ENCODE measurements at places on chromosomes 11 and 22.
A peak's percentile ranks its signal among the peaks of the same experiment; 100 is the strongest.

- no peak for DNase-seq
Measured at GRCh38 chr11:97880209-97880608, 1140.5 kb upstream of the CNTN5 start.

DNA sequence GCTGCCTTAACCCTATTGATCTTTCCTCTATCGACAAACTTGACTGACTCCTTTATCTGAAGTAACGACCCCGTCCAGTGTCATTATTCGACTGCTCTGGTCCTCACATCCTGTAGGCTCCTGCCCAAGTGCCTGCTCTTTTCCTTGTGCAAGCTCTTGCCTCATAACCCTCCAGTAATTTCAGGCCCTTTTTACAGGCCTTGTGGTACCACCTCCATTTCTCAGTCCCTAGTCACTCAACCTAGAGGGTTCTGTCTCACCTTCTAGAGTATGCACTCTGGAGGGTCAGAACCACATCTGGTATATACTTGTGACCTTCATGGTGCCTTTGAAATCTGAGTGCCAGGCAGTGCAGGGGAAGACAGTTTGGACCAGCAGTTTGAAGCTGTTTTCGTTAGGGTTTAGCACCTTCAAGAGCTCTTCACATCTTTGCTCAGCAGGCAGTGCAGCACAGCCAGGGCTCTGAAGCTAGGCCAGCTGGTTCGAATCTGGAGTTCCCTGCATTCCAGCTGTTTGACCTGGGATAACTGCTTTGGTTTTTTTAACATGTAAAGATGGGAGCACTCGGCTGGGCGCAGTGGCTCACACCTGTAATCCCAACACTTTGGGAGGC is 11.2 kb downstream of the SNRPD3 start:
- DNase-seq: no peak

- peak; percentile 18 for DNase-seq
Measured at GRCh38 chr11:32581556-32581955, 2.1 kb upstream of the EIF3M start.

DNA sequence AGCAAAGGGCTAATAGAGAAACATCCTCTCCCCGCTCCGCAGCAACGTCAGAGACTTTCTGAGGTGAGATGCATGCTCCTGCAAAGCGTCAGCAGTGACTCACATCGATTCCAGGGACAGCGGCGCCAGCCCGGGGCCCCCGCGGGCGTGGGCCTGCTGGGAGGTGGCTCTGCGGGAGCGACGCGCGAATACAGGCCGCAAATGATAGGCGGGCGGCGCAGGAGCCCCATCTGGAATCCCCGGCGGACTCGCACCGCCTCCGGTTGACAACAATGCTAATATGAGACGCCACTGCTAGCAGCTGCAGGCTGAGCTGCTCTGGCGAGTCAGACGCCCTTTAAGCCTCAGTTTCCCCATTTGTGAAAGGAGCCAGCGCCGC is 557 bp downstream of the RANGAP1 start:
- peak; percentile 62 for DNase-seq

- DNase-seq: no peak
Measured at GRCh38 chr22:25071720-25072119, 119.2 kb downstream of the KIAA1671 start.

DNA sequence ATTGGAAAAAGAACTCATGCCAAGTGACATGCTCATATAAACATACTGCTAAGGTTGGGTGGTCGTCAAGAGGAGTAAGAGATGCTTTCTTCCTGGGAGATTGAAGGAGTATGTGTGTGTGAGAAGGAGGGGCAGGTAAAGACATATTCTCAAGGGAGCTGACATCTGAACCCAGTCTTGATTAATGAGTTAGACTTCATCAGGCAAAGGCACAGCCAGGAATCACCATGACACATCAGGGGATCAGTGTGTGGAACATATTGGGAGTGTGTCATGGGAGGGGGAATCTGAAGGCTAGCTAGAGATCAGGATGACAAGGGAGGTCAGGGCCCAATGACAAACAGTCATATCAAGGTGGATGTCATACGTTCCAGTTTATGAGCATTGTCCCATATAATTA is 14.9 kb downstream of the CNTF start:
- DNase-seq: no peak

- peak; percentile 86 for DNase-seq
Measured at GRCh38 chr22:37569921-37570660, 9.8 kb downstream of the LGALS2 start.

DNA sequence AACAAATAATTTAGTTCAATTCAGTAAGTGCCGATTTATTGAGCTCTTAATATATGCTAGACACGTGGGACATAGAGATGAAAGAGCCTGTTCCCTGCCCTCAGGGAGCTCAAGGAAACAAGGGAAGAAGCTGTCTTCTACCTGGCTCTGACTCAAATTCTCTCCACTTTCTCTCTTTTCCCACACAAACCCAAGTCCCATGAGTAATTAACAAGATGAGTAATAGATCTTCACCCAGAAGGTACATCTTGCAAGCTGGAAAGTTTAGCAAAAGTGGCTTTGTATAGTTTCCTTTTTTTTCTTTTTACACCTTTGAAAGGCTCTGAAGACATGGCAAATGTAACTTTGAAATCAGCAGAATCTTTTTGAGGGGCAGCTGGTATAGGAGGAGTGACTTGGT is 48.2 kb upstream of the CHST1 start:
- no peak for DNase-seq

DNA sequence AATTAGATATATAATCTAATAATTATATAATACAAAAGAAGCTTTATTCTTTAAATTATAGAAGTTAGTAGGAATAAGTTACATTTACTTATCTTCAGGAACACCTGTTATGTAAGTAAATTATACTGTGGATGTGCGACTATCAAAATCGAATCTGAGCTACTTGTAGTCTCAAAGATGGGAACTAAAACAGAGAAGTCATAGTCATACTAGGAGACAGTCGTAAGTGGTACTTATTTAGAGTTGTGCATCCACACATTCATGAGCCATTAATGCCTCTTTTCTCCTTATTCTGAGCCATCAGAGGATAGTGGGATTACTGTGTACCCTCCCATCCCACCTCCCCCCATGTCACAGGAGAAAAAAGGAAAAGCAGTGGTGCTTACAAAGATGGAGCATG is 114.4 kb downstream of the CADM1 start:
- DNase-seq: no peak

GRCh38 chr11:134250675-134251074 is 2.5 kb downstream of the THYN1 start:
- DNase-seq: no peak

DNA sequence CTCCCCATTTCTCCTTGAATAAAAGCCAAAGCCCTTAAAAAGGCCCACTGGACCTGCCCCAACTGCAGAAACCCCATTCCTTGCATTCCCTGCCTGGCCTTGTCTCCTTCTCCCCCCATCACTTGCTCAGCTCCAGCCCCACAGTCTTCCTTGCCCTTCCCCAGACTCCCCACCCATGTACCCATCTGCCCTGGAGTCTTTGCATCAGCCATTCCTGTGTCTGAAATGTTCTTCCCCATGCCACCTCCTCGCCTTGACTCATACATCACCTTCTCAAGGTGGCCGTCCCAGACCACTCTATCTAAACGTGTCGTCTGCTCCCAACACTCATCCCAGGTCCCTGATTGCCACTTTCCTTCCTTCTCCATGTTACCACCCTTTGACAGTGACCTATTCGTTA is 77.4 kb upstream of the SHANK2 start:
- no peak for DNase-seq

- no peak for DNase-seq
Measured at GRCh38 chr22:47474464-47474863, 712.0 kb downstream of the TBC1D22A start.

DNA sequence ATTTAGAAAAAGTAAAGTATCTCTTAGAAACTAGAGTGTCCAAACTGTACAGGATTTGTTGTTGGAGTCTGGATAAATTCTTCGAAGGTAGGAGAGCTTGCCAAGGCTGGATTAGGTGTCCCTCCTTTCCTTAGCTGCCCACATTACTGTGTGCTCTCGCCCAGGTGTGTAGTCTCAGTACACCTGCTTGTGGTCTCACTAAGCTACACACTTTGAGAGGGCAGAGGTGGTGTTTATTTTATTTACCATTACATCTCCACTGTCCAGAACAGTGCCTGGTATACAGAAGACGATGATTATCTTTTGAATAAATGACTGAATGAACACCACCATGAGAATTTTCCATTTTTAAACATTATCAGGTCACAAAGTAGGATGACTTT is 36.5 kb downstream of the VSIG10L2 start:
- DNase-seq: no peak

- no peak for DNase-seq
Measured at GRCh38 chr11:100557830-100558611, 129.1 kb upstream of the ARHGAP42 start.

DNA sequence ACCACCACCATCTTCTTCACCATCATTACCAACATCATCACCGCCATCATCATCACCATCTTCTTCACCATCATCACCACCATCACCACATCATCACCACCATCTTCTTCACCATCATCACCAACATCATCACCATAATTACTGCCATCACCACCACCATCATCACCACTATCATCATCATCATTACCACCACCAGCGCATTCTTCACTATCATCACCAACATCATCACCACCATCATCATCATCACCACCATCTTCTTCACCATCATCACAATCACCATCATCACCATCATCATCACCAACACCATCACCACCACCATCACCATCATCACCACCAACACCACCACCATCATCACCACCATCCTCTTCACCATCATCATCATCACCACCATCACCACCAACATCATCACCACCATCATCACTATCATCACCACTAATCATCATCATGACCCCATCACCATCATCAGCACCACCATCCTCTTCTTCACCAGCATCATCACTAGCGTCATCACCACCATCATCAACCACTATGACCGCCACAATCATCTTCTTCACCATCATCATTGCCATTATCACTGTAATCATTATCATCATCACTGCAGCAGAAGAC is 303.8 kb downstream of the CTTN start:
- DNase-seq: no peak

- peak; percentile 63 for DNase-seq
Measured at GRCh38 chr11:69337211-69337721, 43.3 kb downstream of the MYEOV start.

DNA sequence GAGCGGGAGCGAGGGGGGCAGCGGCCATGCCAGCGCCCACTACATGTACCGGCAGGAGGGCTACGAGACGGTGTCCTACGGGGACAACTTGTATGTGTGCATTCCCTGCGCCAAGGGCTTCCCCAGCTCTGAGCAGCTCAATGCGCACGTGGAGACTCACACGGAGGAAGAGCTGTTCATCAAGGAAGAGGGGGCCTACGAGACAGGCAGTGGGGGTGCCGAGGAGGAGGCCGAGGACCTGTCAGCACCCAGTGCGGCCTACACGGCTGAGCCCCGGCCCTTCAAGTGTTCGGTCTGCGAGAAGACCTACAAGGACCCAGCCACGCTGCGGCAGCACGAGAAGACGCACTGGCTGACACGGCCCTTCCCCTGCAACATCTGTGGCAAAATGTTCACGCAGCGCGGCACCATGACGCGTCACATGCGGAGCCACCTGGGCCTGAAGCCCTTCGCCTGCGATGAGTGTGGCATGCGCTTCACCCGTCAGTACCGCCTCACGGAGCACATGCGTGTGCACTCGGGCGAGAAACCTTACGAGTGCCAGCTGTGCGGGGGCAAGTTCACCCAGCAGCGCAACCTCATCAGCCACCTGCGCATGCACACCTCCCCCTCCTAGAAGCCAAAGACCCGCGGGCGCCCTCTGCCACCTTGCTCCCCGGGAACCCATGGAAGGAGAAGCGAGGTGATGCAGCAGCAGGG is 20.9 kb upstream of the TMEM191C start:
- peak; percentile 18 for DNase-seq

DNA sequence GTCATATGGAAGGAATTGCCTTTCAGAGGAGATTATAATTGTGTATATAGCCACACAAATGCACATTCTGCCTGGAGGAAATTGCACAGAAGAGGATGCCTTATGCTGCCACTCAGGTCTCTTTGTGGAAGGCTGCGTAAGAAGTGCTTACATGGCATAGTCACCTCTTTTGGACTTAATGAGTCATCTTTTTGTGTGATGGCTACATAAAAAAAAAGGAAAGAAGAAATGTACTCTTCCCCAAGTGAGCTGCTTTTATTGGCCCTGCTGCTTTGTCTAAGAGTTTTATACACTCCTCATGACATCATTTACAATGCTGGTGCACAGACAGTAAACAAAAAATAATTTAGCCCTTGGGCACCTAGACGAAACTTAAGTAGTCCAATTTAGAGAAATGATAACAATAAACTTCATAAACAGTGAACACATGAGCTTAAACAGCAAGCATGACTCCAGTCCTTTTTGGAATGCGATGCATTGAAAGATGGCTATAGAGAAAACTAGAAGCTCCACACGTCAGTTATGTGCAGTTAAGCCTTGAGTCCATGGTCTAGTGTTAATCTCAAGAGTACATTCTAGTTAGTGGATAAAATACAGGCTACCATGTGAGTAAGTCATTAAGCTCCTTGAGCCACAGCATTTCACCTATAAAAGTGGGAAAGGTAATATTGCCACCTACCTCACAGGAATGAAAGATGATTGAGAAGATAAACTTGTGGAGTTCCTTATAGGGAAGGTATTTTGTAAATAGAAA is 12.0 kb downstream of the CSTPP1 start:
- DNase-seq: peak; percentile 43

DNA sequence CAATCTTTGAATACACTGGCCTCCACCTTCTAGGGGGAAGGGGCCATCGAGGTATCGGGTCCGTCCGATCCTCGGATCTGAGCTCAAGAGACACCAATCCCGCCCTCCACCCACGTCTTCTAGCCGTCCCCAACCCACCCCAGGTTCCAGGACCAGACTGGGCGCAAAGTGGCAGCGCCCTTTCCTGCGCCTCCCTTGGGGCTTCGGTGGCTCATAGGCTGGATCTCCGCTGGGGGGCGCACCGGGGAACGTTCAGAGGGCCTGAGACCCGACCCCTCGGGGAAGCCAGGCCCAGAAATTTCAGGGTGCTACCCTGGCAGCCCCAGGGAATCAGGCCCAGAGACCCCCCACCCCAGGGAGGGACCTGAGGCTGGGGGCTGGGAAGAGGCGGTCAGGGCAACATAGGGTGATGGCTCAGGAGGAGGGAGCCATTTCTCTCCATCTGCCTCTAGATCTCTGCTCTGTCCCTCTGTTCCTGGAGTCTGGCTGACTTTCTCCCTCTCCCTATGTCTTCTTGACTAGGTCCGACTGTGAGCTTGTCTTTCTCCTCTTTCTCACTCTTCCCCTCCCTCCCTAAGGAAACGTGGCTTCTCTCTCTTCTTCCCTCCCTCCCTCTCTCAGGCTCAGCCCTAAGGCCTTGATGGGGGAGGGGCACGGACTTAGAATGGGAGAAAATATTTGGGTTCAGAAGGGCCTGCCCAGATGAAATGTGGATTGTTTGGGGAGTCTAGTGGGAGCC is 1.1 kb downstream of the CREB3L1 start:
- peak; percentile 87 for DNase-seq

- peak; percentile 96 for DNase-seq
Measured at GRCh38 chr11:126416542-126417090, 61.1 kb downstream of the ST3GAL4 start.

Measured in stomach (tissue), 19 donors.